Central memory CD8-positive, alpha-beta T cell (primary cell): ENCODE measurements at places on chromosomes 3 and 15.

GRCh38 chr3:190086191-190086590, 34.5 kb downstream of the P3H2 start:
- no peaks in the 10 kb centered on the region for H3K36me3 ChIP-seq
- no peak overlapping the region for H3K27ac ChIP-seq
- no peak for DNase-seq
- H3K4me1 ChIP-seq, result no peaks in the 10 kb centered on the region
- H3K27me3 ChIP-seq, result peaks cover 21% of the 10 kb centered on the region
- H3K4me3 ChIP-seq, result no peak overlapping the region

DNA sequence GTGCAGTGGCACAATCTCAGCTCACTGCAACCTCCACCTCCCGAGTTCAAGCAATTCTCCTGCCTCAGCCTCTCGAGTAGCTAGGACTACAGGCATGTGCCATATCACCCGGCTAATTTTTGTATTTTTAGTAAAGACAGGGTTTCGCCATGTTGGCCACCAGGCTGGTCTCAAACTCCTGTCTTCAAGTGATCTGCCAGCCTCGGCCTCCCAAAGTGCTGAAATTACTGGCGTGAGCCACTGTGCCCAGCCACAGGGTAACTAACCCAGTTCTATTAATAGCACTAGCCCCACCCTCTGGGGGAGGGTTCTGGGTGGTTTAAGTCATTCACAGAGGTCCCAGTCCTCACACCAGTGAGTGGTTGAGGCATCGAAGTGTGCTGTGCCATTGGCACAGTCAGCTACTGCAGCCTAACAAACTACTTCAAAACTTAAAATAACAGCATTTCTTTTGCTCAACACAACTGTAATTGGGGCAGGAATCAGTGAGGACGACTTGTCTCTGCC, 44.0 kb downstream of the RHCG start:
- H3K4me3 ChIP-seq, result no peak overlapping the region
- H3K4me1 ChIP-seq, result no peaks in the 10 kb centered on the region
- no peak for DNase-seq
- H3K36me3 ChIP-seq, result no peaks in the 10 kb centered on the region
- peaks cover 43% of the 10 kb centered on the region for H3K27me3 ChIP-seq

DNA sequence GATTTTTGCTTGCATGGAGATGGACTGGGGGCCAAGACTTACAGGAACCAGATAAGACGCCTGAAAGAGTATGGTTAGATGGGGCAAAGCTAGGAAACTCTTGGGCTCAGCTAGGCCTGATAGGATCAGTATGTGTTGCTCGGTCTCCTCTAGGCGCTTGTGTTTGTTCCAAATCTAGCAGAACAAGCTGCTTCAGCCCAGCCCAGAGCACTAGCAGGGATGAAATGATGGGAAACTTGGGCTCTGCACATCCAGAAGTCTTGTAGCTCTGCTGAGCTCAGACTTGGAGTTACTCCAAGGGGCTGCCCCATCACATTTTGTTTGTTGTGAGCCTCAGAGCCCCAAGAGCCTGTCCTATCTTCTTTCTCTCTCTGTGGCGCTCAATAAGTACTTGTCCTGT, 34.7 kb downstream of the FOXL2 start:
- peaks cover 7% of the 10 kb centered on the region for H3K4me1 ChIP-seq
- DNase-seq, result no peak
- no peaks in the 10 kb centered on the region for H3K27me3 ChIP-seq
- no peak overlapping the region for H3K4me3 ChIP-seq
- H3K36me3 ChIP-seq, result peaks cover 5% of the 10 kb centered on the region

- no peak overlapping the region for H3K4me3 ChIP-seq
- no peak overlapping the region for H3K27ac ChIP-seq
- H3K4me1 ChIP-seq, result no peaks in the 10 kb centered on the region
- H3K27me3 ChIP-seq, result no peaks in the 10 kb centered on the region
- peaks cover 4% of the 10 kb centered on the region for H3K36me3 ChIP-seq
These were observed 21.4 kb upstream of the LEO1 start for GRCh38 chr15:51992953-51993352.

DNA sequence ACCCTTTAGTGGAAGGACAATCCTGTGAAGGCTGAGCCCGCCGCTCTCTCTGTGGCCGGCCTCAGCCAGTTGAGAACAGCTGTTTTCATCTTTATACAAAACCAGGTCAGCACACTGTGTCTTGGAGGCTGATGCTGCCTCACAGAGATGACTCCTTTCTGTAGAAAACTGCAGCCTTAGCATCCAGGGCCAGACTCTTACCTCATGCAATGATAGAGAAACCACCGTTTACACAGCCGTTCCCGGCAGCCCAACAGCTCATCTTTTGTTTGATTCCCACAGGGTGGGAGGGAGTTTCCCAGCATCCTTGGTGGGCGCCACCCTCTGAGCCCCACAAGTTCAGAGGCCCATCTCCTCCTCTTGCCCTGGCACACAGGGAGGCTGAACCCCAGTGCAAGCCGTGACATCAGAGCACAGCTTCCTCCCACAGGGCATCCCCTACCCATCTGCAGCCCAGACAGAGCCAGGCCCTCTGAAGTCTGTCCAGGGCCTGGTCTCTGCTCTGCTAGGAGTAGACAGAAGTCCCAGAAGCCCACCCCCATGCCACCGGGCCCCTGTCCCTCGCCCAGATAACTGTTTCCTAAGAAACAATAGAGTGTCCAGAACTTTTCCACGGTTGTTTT, 105.0 kb downstream of the LRRK1 start:
- H3K4me1 ChIP-seq, result no peaks in the 10 kb centered on the region
- H3K27me3 ChIP-seq, result peaks cover 22% of the 10 kb centered on the region

DNA sequence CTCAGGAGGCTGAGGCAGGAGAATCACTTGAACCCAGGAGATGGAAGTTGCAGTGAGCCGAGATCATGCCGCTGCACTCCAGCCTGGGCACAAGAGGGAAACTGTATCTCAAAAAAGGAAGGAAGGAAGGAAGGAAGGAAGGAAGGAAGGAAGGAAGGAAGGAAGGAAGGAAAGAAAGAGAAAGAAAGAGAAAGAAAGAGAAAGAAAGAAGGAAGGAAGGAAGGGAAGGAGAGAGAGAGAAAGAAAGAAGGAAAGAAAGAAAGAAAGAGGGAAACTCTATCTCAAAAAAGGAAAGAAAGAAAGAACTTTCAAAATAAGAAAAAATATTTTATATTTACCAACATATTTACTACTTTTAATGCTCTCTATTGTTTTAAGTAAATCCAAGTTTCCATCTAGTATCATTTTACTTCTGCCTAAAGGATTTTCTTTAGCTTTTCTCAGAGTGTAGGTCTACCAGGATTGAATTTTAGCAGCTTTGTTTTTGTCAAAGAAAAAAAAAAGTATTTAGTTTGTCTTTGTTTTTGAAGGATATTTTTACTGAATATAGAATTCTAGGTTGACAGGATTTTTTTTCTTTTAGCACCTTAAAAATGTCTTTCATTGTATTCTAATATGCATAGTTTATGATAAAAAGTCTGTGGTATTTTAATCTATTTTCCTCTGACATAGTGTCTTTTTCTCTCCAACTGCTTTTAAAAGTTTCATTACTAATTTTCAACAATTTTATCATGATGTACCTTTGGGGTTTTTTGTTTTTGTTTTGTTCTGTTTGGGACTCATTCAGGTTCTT, 47.2 kb upstream of the CORO2B start:
- no peak overlapping the region for H3K27ac ChIP-seq
- no peak for DNase-seq
- H3K27me3 ChIP-seq, result peaks cover 88% of the 10 kb centered on the region
- no peak overlapping the region for H3K4me3 ChIP-seq
- H3K4me1 ChIP-seq, result peaks cover 9% of the 10 kb centered on the region

GRCh38 chr3:47455806-47456452, 19.8 kb downstream of the SCAP start:
- H3K27ac ChIP-seq, result no peak overlapping the region
- peaks cover 4% of the 10 kb centered on the region for H3K36me3 ChIP-seq
- no peak for DNase-seq
- H3K27me3 ChIP-seq, result no peaks in the 10 kb centered on the region
- peaks cover 30% of the 10 kb centered on the region for H3K4me1 ChIP-seq

DNA sequence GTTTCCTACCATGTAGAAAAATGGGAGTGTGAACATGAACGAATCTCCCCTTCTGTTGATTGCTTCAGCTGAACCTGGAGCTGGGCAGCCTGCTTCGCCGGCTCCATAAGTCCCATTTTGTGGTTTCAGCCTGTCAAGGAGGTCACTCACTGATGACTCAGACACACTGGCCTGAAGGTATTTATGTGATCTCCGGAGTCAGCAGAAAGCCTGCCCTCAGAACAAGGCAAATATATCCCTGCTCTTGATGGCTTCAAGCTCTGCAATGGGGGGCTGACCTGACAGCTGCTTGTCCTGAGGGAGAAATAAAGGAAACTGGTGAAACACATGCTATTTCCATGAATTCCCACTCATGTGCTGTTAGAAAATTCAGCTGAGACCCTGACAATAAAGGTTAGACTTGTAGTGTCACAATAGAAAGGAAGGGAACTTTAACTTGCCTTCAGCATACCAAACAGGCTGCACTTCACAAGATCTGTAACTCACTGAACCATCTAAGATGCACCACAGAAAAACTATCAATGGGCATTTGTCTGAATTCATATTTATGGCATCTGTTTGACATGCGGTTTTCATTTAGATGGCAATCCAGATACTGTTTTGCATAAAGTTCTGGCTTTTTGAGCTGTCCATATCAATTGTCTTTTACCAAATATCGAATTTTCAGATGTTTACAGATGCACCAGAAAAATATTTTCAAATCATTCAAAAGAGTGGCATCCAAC, 282.0 kb upstream of the VEPH1 start:
- no peaks in the 10 kb centered on the region for H3K36me3 ChIP-seq
- H3K4me3 ChIP-seq, result no peak overlapping the region
- no peak overlapping the region for H3K27ac ChIP-seq
- H3K27me3 ChIP-seq, result no peaks in the 10 kb centered on the region

DNA sequence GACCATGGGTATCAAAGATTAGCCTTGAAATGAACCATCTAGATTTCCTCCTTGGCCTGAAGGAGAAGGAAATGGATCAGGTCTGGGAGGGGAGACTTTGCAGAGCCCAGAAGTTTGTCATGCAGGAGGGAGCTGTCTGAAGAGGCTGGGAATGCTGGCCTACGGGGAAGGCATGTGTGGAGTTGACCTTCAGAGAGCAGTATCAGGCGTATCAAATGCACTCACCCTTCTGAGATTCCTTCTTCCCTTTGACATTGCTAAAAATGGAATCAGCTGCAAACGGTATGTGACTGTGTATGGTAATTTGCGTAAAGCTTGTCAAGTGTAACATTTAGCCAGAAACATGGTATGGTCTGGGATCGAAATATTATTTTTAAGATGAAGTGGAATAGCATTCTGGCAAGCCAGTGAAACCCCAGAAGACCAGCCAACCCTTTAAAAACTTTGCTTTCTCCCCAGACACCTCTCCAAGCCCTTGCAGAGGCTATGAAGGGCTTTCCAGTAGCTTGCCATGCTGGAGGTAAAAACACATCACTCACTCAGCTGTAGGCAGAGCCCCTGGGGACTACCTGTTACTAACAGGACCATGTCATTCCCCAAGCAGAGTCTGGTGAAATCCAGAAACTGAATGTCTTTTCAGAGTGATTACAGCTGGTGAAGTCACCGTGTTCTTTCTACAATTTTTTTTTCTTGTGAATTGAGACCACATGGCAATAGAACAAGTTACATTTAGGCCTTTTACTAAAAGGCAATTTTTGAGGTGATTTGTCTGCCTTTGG, 174.7 kb upstream of the SLC24A5 start:
- peaks cover 4% of the 10 kb centered on the region for H3K36me3 ChIP-seq
- H3K4me3 ChIP-seq, result no peak overlapping the region
- H3K27me3 ChIP-seq, result no peaks in the 10 kb centered on the region
- DNase-seq, result no peak
- no peaks in the 10 kb centered on the region for H3K4me1 ChIP-seq
- no peak overlapping the region for H3K27ac ChIP-seq

DNA sequence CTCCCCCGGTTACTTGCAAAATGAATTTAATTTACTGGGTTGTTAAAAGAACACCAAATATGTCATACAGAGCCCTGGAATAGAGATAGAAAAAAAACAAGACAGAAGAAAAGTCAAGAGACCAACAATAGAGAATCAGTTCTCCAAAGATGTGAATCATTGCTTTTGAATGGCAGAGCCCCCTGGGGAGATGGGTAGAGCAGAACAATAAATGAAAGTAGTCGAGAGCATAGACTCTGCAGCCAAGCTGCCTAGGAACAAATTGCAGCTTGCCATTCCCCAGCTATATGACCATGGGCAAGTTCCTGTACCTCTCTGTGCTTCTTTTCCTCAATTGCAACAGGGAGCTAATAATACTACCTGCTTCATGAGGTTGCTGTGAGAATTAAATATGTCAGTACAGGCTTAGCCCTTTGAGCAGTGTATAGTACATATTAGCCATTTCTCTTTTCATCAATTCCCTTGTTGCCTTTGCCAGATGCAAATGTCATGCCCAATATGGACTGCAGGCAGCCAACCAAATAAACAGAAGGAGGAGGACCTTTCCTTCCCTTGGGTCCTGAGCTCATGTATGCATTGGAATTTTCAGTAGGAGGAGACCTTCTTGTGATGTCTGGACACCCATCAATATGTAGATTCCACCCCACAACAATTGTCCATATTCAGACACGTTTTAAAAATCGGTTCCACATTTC, 25.0 kb upstream of the BFSP2 start:
- H3K27ac ChIP-seq, result no peak overlapping the region

- no peak overlapping the region for H3K4me3 ChIP-seq
- H3K4me1 ChIP-seq, result no peaks in the 10 kb centered on the region
- DNase-seq, result no peak
- H3K27ac ChIP-seq, result no peak overlapping the region
- no peaks in the 10 kb centered on the region for H3K36me3 ChIP-seq
These were observed 567.6 kb upstream of the ARPP21 start for GRCh38 chr3:35071772-35072171.

- no peak overlapping the region for H3K27ac ChIP-seq
- no peaks in the 10 kb centered on the region for H3K36me3 ChIP-seq
- DNase-seq, result no peak
- H3K27me3 ChIP-seq, result no peaks in the 10 kb centered on the region
- H3K4me3 ChIP-seq, result no peak overlapping the region
- H3K4me1 ChIP-seq, result no peaks in the 10 kb centered on the region
These were observed 285.1 kb downstream of the CHL1 start for GRCh38 chr3:481680-482079.

DNA sequence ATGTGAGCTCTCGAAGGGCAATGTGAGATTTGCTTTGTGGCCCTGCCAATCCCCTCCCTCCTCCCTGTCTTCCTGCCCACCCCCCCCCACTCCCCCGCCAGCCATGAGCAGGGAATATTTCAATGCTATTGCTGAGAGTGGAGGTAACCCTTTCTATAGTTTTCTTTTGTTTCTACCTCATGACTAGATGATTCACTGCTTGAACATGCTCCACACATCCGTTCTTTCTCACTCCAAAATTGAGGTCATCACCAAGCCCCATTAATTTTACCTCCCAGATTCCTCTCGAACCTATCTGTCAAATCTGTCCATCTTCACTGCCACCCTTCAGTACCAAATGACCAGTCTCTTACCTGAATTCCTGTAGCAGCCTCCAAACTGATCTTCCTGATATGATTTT, 12.2 kb downstream of the ZNF774 start:
- no peaks in the 10 kb centered on the region for H3K27me3 ChIP-seq
- no peak overlapping the region for H3K27ac ChIP-seq
- no peak for DNase-seq
- no peak overlapping the region for H3K4me3 ChIP-seq
- no peaks in the 10 kb centered on the region for H3K36me3 ChIP-seq

GRCh38 chr3:77186728-77187127, 146.8 kb downstream of the ROBO2 start:
- H3K27me3 ChIP-seq, result no peaks in the 10 kb centered on the region
- no peak for DNase-seq
- no peaks in the 10 kb centered on the region for H3K36me3 ChIP-seq
- H3K27ac ChIP-seq, result no peak overlapping the region

- no peak for DNase-seq
- H3K27me3 ChIP-seq, result peaks cover 90% of the 10 kb centered on the region
- H3K4me1 ChIP-seq, result no peaks in the 10 kb centered on the region
- no peak overlapping the region for H3K27ac ChIP-seq
- no peak overlapping the region for H3K4me3 ChIP-seq
These were observed 7.5 kb downstream of the TAFA4 start for GRCh38 chr3:68924897-68925296.
